AG10803 (cell line): ENCODE measurements at places on chromosomes 4 and X.

DNA sequence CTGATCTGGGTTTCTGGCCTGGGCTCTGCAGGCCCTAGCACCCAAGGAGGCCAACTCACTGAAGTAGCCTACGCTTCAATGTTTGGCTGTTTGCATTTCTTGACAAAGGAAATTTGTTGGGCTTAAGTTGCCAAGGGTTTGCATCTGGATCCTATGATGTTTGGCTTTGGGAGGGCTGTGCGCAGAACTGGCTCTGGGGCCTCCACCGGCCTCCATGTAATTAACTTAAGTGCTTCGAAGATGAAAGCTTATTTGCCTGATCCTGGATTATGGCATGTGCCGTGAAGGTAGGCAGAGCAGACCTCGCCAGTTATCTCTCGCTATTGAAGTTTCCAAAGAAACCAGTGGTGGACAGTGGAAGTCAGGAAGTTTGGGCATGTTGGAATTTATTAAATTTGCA lies 124.3 kb upstream of the STX18 start:
- no peak for DNase-seq

DNA sequence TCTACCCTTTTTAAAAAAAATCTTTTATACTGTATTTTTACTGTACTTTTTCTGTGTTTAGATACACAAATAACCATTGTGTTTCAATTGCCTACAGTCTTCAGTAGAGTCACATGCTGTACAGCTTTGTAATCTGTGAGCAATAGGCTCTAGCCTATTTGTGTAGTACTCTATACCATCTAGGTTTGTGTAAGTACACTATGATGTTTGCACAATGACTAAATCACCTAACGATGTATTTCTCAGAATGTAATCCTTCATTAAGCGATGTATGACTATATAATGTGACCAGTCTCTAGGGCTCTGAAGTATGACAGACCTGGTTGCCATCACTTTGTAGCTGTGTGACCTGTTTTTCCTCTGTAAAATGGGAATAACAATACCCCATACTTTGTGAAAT lies 14.2 kb upstream of the DCAF4L1 start:
- no peak for DNase-seq

DNA sequence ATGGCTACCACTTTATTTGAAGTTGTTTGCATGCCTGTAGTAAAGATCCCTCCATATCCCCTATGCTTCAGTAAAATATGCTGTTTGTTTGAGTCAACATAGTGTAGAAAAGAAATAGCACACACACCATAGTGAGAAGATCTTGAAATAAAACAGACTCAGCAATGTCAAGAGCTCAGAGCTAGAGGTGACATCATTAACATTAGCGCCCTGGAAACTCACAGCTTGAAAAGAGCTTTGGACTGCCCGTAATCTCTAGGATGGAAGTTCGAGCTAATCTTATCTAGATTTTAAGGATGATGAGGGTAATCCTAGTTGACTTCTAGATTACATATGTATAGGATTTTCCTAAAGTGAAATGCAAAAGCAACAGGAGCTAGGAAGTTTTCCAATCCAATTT lies 275.6 kb downstream of the SMARCA1 start:
- DNase-seq, result no peak

GRCh38 chr4:48841045-48841827 lies 10.3 kb downstream of the OCIAD1 start:
- DNase-seq, result peak; percentile 11

- peak; percentile 45 for DNase-seq
Measured at GRCh38 chr4:80362578-80363181, 27.1 kb downstream of the CFAP299 start.

GRCh38 chrX:78199851-78200250 lies 60.4 kb upstream of the TAF9B start:
- DNase-seq, result peak; percentile 1

DNA sequence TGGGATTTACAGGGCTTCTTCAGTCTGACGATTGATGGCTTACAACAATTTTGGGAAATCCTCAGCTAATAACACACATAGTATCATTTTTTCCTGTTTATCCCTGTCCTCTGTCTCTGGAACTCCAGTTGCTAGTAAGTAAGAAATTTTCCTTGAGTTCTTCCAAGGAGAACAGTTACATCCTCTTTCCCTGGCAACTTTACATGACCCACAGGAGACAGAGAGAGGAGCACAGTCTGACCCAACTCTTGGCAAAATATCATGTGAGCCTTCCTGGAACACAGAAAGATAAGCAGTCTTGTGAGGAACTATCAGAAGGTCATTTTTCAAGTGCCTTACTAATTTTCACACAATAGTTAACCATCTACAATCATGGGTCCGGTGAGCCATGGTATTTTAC lies 578.7 kb upstream of the PABPC4L start:
- DNase-seq, result no peak

GRCh38 chr4:21827575-21827974 lies 121.0 kb downstream of the KCNIP4 start:
- peak; percentile 50 for DNase-seq

- DNase-seq, result no peak
Measured at GRCh38 chr4:105870963-105871362, 24.3 kb upstream of the NPNT start.

DNA sequence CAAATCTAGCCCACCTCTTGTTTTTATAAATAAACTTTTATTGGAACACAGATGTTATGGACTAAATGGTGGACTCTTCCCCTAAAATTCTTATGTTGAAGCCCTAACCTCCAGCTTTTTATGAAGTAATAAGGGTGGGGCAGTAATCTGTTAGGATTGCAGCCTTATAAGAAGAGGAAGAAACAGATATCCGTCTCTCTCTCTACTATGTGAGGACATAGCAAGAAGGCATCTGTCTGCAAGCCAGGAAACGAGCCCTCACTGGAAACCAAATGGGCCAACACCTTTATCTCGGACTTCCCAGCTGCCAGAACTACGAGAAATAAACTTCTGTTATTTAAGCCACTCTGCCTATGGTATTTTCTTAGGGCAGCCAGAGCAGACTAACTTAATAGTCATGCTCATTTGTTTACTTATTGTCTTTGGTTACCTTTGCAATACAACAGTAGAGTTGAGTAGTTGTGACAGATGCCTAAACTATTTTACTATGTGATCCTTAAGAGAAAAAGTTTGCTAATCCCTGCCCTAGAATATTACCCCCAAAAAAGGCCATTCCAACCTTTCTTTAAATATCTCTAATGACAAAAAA lies 67.4 kb downstream of the MANBA start:
- no peak for DNase-seq

GRCh38 chr4:101334963-101335572 lies 12.3 kb downstream of the PPP3CA start:
- no peak for DNase-seq

DNA sequence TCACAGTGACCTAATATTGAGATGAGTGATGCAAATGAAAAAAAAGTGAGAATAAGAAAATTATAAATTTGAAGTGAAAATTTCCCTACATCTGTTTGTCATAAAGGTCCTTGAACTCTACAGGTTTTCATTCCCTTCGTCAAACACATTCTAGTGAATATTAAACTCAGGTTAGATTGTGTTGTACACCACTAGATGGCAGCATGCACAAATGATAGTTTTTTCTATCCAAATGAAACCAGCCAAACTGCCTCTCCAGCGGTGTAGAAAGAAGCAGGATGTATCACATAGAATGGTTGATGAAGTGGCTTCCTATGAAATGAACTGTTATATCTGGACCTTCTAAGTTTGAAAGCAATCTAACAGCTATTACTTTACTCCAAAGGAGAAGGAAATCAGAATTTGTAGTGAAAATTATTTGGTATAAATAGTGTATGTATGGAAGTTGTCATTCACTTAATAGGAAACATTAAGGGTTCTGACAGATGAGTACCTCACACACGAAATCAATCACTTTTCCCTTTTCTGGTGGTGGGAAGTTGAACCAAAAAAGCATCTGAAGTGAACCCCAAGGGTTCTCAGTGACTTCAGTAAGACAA lies 382.7 kb downstream of the UNC5C start:
- DNase-seq, result peak; percentile 74

DNA sequence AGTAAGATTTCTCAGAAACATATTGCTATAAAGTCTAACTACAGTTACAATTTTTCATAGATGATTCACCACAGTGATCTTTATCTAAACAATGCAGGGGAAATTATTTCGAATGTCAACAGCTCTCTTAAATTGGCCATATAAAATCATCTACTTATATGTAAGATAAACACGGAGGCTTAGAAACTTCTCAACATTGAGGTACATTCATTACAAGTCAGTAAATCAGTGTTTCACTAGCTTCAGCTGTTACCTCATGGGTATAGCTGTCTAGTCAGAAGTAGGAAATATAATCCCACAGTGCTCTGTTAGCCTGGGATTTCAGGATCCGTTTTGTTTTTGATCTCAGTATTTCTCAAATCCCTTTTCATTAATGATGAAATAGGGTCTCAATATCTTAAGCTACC lies 43.2 kb downstream of the PCDH7 start:
- DNase-seq, result no peak

- DNase-seq, result peak; percentile 1
Measured at GRCh38 chrX:72060196-72060920, 71.4 kb downstream of the RTL5 start.

GRCh38 chr4:140866492-140867005 lies 110.4 kb upstream of the TBC1D9 start:
- DNase-seq, result no peak

DNA sequence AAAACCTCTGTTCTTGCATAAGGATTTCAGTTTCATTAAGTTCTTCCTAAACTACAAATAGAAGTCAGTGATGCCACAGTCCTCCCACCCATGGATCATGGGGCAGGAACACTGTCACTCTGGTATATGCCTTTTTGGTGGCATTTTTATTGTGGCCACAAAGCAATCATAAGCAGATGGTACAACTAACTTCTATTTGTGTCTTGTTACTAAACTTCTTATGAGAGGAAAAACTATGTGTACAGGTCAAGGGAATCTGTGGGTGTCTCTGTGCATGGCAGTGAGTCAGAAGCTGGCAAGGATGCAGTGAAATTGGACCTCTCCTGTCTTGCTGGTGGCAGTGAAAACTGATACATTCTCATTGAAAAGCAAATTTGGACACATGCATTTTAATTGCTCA lies 245.0 kb upstream of the GPC4 start:
- peak; percentile 71 for DNase-seq

GRCh38 chrX:123713841-123714240 lies 19.0 kb downstream of the THOC2 start:
- no peak for DNase-seq

- DNase-seq, result no peak
Measured at GRCh38 chr4:138542191-138542776, 300.1 kb upstream of the SLC7A11 start.

DNA sequence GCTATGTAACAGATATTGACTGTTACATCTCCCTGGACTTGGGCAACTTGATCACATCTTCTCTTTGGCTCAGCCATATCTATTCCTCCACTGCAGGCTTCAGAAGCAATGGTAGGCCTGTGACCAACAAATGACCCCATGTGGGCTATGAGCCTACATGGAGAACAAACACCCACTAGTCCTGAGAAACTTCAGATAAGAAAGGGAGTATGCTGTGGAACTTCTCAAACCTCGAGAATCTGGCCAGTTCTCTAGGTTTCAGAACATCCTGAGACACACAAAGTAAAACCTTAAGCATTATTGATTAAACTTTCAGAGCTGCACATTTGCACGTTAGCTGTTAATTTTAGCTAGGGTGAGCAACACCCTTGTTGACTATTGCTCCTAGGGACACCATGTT lies 16.3 kb downstream of the RBMX2 start:
- no peak for DNase-seq

- no peak for DNase-seq
Measured at GRCh38 chr4:105509714-105510113, 35.9 kb upstream of the PPA2 start.

DNA sequence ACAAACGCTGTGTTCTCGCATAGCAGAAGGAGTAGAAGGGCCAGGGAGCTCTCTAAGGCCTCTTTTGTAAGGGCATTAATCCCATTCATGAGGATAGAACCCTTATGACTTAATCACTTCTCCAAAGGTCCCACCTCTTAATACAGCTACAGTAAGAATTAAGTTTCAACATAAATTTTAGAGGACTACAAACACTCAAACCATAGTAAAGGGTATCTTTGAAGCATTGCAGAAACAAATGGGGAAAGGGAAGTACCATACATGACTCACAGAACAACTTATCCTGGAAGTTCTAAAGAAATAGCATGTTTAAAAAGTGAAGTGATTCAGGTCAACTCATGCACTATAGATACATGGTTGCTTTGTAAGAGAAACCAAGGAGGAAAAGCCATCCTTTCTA lies 680.8 kb downstream of the RPA4 start:
- peak; percentile 4 for DNase-seq

DNA sequence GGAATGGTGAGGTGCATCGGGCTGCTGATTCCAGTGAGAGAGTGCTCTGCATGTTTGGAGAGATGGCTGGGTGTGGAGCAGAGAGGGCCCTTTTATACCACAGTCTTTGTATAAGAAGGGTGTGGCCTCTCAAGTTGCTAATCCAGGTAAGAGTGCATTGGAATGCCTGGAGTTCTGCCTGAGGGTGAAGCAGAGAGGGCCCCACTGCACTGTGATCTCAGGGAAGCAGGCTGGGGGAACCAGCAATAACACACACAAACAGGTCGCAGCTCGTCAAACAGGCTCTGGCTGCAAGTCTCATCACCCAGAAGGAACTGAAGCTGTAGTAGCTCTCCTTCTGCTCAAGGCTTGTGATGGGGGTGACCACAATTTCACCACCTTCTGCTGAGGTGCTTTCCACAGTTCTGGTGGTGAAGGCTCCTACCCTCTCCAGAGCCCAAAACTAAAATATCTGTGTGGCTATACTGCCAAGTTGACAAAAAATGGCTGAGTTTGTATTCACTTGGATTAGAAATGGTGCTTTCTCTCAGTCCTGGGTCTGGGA lies 687.4 kb upstream of the HS3ST1 start:
- no peak for DNase-seq

- DNase-seq, result no peak
Measured at GRCh38 chrX:68721546-68721945, 74.1 kb downstream of the STARD8 start.

DNA sequence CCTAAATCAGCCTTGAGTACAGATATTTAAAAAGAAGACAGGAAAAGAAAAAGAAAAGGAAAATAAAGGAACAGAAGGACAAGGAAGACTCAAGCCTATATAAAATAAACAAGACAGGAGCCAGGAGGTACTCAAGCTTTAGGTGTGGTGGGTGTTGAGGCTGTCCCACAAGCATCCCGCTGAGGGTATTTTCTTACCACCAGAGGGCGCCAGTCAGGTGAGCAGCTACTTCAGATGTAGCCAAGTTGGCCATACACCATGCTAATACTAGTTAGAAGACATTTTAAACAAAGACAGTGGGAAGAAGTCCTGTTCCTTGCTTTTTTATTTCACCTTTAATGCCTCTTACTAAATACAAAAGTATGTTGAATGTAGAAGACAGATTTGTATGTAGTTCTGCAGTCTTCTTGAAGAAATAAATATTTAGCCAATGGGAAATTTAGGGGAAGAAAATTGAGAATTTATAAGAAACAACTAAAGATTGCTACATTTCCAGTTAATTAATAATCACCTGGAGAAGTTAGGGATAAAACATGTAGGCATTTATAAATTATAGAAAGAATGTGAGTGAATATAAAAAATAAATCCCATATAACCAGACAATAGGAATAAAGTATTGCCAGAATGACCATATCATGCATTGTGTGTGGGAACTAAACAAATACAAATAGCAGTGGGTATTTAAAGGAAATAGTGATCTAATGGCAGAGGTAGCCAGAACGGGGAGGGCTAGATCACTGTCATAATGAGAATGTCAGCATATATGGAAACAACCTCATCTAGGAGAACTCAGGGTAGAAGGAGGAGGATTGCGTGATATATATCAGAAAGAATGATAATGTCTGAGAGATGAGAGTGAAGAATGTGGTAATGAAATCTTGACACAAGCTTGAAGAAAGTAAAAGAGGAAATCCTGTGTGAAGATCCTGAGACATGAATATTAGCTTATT lies 71.0 kb downstream of the MTHFD2L start:
- peak; percentile 63 for DNase-seq
